ENCODE measurements at places on chromosomes 2 and 18.

- DNase-seq = no peak
Observed at GRCh38 chr2:62320657-62321357, 124.9 kb downstream of the B3GNT2 start.

DNA sequence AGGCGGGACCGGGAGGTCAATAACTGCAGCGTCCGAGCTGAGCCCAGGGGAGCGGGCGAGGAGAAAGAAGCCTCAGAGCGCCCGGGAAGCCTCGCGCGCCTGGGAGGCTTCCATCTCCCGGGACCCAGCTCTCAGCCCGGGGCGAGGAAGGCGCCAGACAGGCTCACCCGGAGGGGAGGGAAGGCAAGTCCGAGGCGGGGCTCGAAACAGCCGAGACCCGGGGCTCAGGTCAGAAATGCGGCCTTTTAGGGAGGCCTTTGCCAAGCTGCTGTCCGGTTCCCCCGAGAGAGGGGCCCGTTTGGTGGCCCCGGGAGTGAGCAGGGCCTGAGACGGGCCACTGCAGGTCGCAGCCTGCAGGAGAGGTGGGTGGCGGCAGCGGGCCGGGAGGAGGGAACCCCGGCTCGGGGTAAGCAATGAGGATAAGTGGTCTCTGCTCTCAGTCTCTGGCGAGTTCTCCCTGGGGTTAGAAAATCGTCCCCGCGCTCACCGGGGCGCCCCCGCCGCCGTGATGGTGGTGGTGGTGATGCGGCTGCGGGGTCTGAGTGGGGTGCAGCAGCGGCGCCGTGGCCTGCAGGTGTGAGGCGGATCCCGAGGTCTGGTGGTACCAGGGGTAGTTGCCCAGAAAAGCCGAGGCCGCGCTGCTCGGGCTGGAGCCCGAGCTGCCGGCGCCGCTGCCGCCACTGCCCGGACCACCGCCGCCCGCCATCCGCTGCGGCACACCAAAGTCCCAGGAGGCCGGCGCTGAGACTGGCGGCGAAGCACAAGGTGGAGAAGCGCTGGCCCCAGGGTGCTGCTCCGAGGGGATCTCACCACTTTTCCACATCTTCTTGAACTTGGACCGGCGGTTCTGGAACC lies 2.4 kb downstream of the DLX2 start:
- DNase-seq = no peak

GRCh38 chr18:57561728-57562423 lies 24.6 kb downstream of the FECH start:
- no peak for DNase-seq

DNA sequence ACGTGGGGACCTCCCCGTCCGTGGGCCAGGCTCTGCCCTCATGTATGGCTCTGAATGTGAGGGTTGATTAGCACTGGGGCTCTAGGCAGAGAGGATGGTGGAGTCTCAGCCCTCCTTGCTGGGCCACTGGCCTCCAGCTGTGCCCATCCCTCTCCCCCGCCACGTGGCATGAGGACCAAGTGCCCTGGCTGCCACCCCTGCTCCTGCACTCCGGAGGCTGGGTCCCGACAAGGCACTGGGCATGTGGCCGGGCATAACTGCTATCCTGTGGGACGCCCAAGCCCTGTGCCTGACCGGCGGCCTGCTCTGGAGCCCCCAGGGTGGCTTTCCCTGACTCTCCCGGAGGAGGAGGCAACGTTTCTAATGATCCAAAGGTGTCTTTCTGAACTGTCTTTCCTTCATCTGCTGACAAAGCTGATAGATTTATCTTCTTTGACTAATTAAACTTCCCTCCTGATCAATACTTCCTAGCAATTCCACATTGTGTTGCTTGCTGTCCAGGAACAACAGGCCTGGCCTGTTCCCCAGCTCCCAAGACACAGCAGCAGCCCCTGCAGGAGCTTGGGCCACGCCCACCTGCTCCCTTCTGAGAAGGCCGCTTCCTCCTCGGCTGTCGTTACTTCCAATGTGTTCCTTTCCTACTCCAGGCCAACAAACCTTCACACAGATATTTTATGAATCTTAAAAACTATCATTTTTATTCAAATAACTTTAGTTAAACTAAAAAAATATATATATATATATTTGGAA lies 132.0 kb downstream of the SNTG2 start:
- DNase-seq = no peak

GRCh38 chr2:4882421-4882820 lies 809.8 kb upstream of the SOX11 start:
- DNase-seq = no peak

DNA sequence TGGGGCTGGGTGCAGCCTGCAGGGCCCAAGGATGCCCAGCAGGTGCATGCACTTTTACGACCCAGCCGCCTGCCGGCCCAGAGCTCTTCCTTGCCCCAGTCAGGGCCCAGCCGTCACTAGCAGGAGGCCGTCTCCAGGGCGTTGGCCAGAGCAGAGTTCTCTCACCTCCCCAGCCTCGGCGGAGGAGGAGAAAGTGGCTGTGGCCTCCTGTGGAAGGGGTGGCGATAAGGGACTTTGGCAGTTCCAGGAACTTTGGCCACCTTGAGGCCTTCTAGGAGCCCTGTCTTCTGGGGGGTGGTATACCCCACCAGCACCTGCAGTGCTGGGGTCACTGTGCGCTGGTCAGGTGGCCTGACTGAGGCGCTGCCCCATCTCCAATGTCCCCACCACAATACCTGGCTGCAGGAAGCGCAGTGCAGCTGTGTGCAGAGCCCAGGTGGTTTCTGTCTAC lies 22.0 kb downstream of the NPPC start:
- no peak for DNase-seq

GRCh38 chr2:43057026-43057741 lies 169.2 kb downstream of the ZFP36L2 start:
- no peak for DNase-seq

Data from stimulated activated CD8-positive, alpha-beta memory T cell treated with anti-CD3 and anti-CD28 coated beads, Interleukin-15, amount 100 ng/mL, for 24 hours (primary cell).